Mesenchymal stem cell (in vitro differentiated cells and primary cell): ENCODE measurements at places on chromosomes 4 and X.
A peak's percentile ranks its signal among the peaks of the same experiment; 100 is the strongest.

DNA sequence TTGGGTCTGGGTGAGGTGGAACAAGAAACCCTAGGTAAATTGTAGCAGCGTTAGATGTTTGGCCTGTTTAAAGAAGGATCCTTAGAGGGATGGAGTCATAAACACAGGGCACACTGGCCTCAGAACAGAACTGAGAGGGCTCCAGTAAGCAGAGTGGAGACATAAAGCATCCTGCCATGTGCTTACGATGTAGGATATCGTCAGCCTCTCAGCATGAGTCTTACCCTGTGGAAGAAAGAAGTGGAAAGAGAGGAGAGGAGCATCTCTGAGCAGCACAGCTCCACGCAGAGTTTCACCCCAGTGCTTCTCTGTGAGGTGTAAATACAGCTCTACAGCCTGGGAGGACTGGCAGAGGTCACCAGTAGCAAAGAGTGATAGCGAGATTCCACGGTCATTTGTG lies 27.8 kb upstream of the SORBS2 start:
- peaks cover 20% of the 10 kb centered on the region for H3K4me1 ChIP-seq
- peak overlapping the region; percentile 97 for H3K27ac ChIP-seq
- peak; percentile 82 for DNase-seq
- H3K4me3 ChIP-seq: no peak overlapping the region
- H3K27me3 ChIP-seq: no peaks in the 10 kb centered on the region
- no peaks in the 10 kb centered on the region for H3K36me3 ChIP-seq

DNA sequence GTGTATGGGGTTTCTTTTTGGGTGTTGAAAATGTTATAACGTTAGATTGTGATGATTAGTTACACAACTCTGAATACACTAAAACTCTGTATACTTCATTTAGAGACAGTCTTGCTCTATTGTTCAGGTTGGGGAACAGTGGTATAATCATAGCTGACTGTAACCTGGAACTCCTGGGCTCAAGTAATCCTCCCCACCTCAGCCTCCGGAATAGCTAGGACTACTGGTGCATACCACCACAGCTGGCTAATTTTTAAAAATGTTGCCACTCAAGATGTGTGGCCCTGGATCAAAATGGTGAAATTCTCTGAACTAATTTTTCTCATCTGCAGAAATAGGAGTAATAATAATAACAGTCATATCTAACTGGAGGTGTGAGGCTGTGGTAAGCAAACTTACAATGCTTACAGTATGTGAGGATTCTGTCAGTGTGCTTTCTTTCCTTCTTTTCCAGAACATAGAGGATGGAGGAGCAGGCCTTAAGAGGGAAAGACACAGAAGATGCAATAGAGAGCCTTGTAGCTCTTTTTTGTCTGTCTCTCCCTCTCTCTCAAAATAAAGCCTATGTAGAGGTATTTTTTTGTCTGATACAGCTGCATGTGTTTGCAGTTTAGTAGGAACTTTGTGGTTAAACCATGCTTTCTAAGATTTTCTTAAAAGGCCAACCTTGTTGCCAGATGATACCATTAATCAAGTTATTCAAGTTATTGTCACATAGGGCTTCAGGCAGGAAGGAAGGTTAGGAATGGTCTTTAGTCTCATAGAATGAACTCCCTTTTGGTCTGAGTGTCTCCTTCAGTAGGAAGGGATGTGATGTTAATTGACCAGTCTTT lies 7.5 kb downstream of the ADD1 start:
- peaks cover 6% of the 10 kb centered on the region for H3K4me1 ChIP-seq
- peak overlapping the region; percentile 44 for H3K27ac ChIP-seq

GRCh38 chr4:176492646-176493302 lies 173.0 kb downstream of the SPCS3 start:
- no peak overlapping the region for H3K27ac ChIP-seq
- H3K27me3 ChIP-seq: no peaks in the 10 kb centered on the region
- H3K36me3 ChIP-seq: no peaks in the 10 kb centered on the region
- peak overlapping the region; percentile 2 for H3K4me3 ChIP-seq
- no peaks in the 10 kb centered on the region for H3K4me1 ChIP-seq

DNA sequence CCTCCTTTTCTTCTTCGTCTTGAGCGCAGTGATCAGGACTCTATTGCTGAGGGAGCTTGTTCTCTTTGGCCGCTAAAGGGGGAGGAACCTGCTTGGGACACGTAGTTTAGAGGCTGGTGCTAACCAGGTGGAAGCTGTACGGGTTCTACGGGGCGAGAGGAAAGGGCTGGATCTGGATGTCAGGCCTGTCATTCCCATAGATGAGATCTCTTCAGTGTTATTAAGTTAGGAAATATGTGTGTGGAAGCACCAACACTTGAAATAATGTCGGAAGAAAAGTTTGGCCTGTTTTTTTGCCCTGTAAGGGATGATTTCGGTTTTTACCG lies 643 bp downstream of the SRP72 start:
- H3K4me1 ChIP-seq: peaks cover 4% of the 10 kb centered on the region
- peak overlapping the region; percentile 95 for H3K4me3 ChIP-seq
- peak overlapping the region; percentile 73 for H3K27ac ChIP-seq
- no peaks in the 10 kb centered on the region for H3K27me3 ChIP-seq

- H3K27ac ChIP-seq: no peak overlapping the region
- H3K4me3 ChIP-seq: no peak overlapping the region
- DNase-seq: no peak
- no peaks in the 10 kb centered on the region for H3K36me3 ChIP-seq
- no peaks in the 10 kb centered on the region for H3K27me3 ChIP-seq
Observed at GRCh38 chr4:158202481-158202880, 7.8 kb upstream of the TMEM144 start.

DNA sequence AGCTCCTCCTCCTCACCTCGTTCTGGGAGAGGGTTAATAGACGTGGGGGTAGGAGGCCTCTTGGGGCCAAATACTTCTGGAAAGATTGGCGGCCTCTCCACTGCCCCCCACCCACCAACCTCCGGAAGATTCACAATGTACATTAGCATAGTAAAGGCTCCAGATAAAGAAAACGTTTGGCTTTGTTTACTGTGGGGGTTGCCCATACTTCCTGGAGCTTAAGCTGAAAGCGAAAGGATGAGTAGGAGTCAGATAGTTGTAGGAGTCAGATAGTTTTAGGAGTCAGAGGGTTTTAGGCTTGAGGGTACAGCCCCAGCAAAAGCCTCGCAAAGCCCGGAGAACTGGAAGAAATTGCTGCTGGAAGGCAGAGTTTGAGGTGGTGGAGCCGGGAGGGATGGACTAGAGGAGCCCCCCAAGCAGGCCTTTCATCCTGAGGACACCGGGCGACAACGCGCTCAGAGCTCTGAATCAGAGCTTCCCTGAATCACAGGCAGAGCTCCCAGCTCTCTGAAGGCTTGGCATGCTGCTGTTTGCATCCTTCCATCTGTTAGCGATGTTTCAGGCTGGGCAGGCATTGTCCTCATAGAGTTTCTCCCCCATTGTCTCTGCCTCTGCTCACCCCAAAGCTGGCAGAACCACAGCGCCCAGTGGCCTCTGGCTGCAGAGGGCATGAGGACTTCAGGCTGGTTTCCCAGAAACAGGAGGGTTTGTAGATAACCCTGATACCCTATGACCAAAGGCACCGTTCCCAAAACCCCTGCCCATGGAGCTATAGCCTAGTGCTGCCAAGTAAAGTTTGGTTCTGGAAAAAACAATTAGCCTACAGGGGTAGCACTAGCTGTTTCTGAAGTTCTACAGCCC lies 280.7 kb downstream of the BCOR start:
- H3K4me1 ChIP-seq: peaks cover 11% of the 10 kb centered on the region
- H3K27ac ChIP-seq: no peak overlapping the region
- no peaks in the 10 kb centered on the region for H3K36me3 ChIP-seq
- DNase-seq: peak; percentile 71
- H3K27me3 ChIP-seq: no peaks in the 10 kb centered on the region

DNA sequence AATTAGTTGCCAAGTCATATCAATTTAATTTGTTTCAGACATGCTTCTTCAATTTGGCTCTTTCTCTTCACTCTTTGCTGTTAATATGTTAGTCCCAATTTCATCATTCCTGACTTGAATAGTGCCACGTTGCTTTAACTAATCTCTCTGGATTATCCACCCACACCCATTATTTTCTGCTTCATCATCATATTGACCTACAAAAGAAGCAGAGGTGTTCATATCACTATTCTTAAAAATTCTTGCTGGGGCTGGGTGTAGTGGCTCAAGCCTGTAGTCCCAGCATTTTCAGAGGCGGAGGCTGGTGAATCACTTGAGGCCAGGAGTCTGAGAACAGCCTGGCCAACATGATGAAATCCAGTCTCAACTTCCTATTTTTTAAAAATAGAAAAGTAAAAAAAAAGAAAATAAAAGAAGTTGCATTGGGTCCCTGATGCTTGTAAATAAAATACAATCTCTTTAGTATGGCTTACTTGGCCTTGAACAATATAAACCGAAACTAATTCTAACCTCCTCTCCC lies 65.7 kb upstream of the KCNIP4 start:
- no peaks in the 10 kb centered on the region for H3K36me3 ChIP-seq
- H3K4me1 ChIP-seq: no peaks in the 10 kb centered on the region
- no peaks in the 10 kb centered on the region for H3K27me3 ChIP-seq
- no peak overlapping the region for H3K27ac ChIP-seq
- peak; percentile 15 for DNase-seq

DNA sequence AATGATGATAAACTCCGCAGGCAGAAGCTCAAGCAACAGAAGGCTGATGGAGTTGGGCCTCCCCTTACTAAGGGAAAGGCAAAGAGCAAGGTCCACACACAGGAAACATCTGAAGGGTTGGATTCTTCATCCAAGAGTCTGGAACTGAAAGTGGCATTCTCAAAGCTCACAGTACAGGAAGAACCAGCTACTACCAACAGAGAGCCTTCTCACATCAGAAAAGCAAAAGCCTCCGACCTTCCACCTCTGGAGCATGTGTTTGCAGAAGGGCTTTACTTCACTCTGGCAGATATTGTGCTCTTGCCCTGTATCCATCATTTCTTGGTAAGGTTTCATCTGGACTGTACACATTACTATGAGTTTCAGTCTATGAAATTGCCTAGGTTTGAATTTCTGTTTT lies 10.6 kb downstream of the GSTCD start:
- no peak overlapping the region for H3K4me3 ChIP-seq
- H3K27me3 ChIP-seq: no peaks in the 10 kb centered on the region
- no peaks in the 10 kb centered on the region for H3K4me1 ChIP-seq
- no peak for DNase-seq
- H3K36me3 ChIP-seq: peaks cover 11% of the 10 kb centered on the region
- H3K27ac ChIP-seq: no peak overlapping the region

- H3K27me3 ChIP-seq: no peaks in the 10 kb centered on the region
- no peaks in the 10 kb centered on the region for H3K36me3 ChIP-seq
- H3K4me3 ChIP-seq: no peak overlapping the region
- peak; percentile 93 for DNase-seq
- H3K4me1 ChIP-seq: peaks cover 4% of the 10 kb centered on the region
Observed at GRCh38 chrX:21932292-21933002, 8.1 kb upstream of the SMS start.

- H3K4me3 ChIP-seq: no peak overlapping the region
- H3K27me3 ChIP-seq: peaks cover 22% of the 10 kb centered on the region
- DNase-seq: no peak
- no peak overlapping the region for H3K27ac ChIP-seq
- no peaks in the 10 kb centered on the region for H3K4me1 ChIP-seq
Observed at GRCh38 chr4:6390356-6390755, 82.1 kb downstream of the PPP2R2C start.

- H3K27ac ChIP-seq: no peak overlapping the region
- H3K27me3 ChIP-seq: no peaks in the 10 kb centered on the region
- H3K36me3 ChIP-seq: no peaks in the 10 kb centered on the region
- DNase-seq: peak; percentile 85
- no peaks in the 10 kb centered on the region for H3K4me1 ChIP-seq
- H3K4me3 ChIP-seq: no peak overlapping the region
Observed at GRCh38 chr4:33184657-33185290, 2464.6 kb downstream of the PCDH7 start.

DNA sequence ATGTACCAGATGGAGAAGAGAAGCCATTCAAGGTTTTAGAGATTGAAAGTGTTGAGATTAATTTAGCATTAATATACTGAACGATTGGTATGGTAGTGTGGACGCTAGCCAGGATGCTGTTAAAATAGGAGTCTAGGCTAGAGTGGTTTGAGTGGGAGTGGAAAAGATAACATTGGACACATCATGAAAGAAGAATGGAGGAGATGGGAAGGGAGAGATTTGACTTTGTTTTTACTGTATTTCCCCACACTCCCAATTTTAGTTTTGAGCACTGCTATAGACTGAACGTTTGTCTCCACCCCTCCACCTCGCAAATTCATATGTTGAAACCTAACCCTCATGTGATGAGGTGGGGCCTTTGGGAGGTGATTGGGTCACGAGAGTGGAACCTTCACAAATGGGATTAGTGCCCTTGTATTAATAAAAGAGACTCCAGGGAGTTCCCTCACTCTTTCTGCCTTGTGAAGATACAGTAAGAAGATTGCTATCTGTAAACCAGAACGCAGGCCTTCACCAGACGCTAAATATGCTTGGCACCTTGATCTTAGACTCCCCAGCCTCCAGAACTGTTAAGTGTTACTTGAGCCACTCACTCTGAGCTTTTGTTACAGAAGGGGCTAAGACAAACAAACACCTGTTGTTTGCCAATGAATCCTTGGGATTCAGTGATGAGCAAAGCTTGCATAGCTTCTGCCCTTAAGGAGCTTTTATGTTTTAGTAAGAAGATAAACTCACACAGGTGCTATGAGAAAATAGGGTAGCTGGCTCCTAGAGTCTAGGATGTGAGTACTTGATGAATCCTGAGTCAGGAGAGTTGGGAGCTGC lies 25.8 kb downstream of the USP9X start:
- H3K27me3 ChIP-seq: peaks cover 12% of the 10 kb centered on the region

GRCh38 chr4:139709660-139710059 lies 44.0 kb downstream of the MGST2 start:
- H3K27ac ChIP-seq: no peak overlapping the region
- H3K4me1 ChIP-seq: no peaks in the 10 kb centered on the region
- H3K4me3 ChIP-seq: no peak overlapping the region
- H3K27me3 ChIP-seq: no peaks in the 10 kb centered on the region
- H3K36me3 ChIP-seq: no peaks in the 10 kb centered on the region

GRCh38 chrX:152658302-152658701 lies 20.6 kb downstream of the GABRQ start:
- no peaks in the 10 kb centered on the region for H3K4me1 ChIP-seq
- no peak for DNase-seq
- no peaks in the 10 kb centered on the region for H3K36me3 ChIP-seq
- peaks cover 36% of the 10 kb centered on the region for H3K27me3 ChIP-seq

DNA sequence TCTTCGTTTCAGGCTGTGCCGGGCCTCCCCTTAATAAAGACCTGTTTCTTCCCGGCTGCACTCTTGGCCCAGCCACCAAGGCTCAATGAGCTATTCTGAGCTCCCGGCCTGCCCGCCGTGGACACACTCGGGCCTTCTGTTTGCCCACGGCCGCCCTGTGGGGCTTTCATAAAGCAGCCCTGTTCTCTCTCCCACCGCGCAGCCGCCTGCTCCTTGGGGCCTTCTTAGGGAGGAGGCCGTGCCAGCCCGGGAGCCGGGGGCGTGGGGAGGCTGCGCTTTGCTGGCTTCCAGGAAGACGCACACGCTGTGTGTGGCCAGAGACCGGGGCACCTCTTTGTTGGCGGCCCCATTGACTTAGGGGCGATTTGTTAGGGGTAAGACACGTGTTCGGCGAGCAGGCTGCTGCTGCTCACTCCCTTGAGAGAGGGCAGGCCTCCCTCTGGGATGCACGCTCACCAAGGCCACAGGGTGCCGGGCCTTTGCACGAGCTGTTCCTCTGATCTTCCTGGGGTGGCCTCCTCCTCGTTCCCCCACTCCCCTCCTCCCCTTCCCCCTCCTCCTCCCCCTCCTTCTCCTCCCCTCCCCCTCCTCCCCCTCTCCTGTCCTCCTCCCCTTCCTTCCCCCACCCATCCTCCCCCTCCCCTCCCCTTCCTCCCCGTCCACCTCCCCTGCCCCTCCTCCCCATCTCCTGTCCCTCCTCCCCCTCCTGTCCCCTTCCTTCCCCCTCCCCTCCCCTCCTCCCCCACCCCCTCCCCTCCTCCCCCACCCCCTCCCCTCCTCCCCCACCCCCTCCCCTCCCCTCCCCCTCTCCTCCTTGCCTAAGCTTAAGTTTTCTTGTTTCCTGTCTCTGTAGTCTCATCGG lies 11.3 kb downstream of the BLOC1S4 start:
- peak; percentile 54 for DNase-seq
- H3K4me1 ChIP-seq: peaks cover 28% of the 10 kb centered on the region
- H3K27me3 ChIP-seq: no peaks in the 10 kb centered on the region
